ENCODE measurements at places on chromosomes 2 and 18. TPM values are rescaled to one million over a fixed set of nuclear protein-coding genes. Genes with fewer than 3 reads are reported as not detected.

GAREM1 gene
- 0.05 TPM for total RNA-seq

ATOH8 gene
- not detected for total RNA-seq

NFU1 gene
- 37.8 TPM for total RNA-seq

UNC80 gene
- not detected for total RNA-seq

NXPH2 gene
- not detected for total RNA-seq

DNA sequence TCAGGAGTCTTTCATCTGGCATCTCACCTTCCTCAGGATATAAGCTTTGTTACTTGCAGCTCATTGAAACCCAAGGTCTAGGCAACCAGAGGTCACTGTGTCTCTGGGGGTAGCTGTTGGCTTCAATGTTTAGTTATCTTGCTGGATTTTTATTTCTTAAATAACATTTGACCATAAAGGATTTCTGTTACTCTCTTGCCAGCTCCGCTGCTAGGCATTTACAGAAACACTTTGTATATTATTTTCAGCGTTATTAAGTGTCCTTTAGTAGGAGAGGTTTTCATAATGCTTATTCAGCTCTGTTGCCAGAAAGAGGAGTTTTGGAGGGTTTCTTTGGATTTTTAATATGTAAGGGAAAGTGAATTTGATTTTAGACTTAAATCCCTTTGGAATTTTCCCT lies 61.4 kb downstream of the QPCT start:
- DNase-seq: no peak

GRCh38 chr2:63741884-63742579 lies 99.7 kb upstream of the UGP2 start:
- DNase-seq: no peak

SPAG16 gene
- 10.4 TPM for total RNA-seq

GRCh38 chr2:221410487-221410886 lies 161.6 kb downstream of the EPHA4 start:
- no peak for DNase-seq

- DNase-seq: no peak
Observed at GRCh38 chr2:210363876-210364275, 48.9 kb upstream of the MYL1 start.

HPCAL1 gene
- total RNA-seq: 82.6 TPM

TCF4 gene
- not detected for total RNA-seq

CAVIN2 gene
- not detected for total RNA-seq

LHCGR gene
- total RNA-seq: not detected

DNA sequence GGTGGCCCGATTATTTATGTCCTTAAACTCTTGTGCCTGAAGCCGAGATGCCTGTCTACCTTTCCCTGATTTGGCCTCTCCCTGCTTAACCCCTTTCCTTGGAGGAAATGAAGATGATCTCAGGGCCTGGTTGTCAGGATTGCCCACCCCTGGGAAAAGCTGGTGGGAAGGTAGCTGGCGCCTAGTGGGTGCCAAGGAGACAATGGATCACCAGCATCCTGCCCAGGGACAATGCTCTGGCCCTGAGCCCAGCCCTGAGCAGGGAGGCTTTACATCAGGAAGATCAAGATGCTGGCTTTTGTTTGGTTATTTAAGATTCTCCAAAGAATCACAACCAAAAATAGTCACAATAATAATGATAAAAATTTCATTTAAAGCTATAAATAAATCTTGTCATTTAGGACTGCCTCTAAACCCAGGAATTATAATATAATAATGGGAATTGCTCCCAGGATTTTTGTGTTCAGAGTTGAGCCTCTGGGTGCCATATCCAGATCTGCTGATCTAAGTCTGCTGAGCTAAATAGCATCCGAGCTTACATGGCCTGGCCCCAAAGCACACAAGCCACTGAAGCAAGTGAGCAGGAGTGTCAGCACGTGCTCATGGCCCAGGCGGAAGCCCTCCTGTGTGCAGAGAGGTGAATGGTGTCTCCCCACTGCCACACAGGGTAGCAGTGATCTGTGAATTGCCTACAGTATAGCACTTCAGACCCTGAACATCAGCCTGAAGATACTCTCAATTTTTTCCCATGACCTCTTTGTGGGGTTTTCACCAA lies 57.8 kb upstream of the MAP3K20 start:
- DNase-seq: no peak

IL1R2 gene
- total RNA-seq: 35.6 TPM

- DNase-seq: no peak
Observed at GRCh38 chr2:53095664-53096063, 671.9 kb upstream of the CHAC2 start.

DSG1 gene
- not detected for total RNA-seq

- no peak for DNase-seq
Observed at GRCh38 chr2:43074052-43074451, 152.4 kb downstream of the ZFP36L2 start.

EFEMP1 gene
- not detected for total RNA-seq

- DNase-seq: no peak
Observed at GRCh38 chr18:62952807-62953206, 237.5 kb downstream of the PHLPP1 start.

GRCh38 chr18:30945761-30946160 lies 96.8 kb downstream of the DSC3 start:
- DNase-seq: no peak

MC2R gene
- total RNA-seq: not detected

CNRIP1 gene
- total RNA-seq: not detected

SETBP1 gene
- total RNA-seq: 6.4 TPM

GRCh38 chr2:71220743-71221142 lies 6.2 kb downstream of the PAIP2B start:
- DNase-seq: no peak

CEBPZOS gene
- 29.3 TPM for total RNA-seq

DNA sequence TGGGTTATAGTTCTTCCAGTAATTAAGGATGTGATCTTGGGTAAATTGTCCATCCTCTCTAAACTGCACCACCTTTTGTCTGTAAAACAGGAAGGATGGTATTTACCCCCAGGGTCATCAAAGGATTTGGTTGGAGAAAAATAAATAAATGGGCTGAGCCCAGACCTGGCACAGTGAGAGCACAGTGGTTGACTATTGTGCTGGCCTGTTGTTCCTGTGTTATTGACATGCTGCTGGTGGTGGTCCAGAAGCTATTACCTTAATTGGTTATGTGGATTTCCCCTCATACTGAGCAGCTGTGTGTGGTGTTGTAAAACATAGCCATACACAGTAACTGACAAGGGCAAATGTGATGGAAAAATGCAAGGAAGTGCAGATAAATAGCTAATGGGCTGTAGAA lies 746 bp upstream of the IL37 start:
- DNase-seq: no peak

KIF3C gene
- 5.4 TPM for total RNA-seq

DNA sequence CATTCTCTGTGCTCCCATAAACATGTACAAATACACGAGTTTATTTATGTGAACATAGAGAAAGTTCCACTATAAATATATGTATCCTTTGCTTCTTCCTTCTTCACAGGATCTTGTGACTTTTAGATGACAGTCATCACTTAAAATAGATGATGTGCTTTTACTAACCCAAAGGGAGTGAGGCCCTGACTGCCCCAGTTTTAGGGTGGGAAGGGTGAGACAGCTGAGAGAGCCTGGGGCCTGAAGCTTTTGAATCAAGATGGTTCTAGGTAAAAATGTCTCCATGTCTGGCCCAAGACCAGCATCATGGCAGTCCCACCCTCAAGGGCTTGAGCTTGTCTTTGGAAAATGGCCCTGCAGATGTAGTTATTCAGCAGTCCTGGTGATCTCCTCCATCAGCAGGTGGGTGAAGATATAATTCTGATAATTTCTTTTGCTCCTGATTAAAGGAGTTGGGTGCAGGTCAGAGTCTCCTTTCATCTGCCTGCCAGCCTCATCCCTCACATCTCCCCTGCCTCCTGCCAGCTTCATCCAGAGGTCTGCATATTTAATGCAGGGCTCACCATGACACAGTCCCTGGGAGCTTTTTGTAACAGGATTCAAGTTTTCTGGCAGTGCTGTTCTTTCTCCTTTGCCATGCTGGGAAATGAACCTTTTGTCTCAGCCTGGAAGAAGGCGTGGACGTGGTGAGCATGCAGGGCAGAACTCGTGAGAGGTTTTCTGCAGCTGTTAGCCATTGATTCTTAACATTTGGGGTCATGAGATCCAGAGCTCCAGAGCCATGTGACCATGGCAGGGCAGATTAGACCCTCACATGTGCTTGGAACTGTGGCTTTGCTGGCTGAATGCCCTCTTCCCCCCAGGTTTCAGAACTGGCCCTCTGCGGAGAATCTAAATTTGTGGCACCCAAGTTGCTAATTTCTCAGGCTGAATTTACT lies 2.7 kb downstream of the HRH4 start:
- no peak for DNase-seq

- DNase-seq: no peak
Observed at GRCh38 chr18:65983750-65984149, 232.9 kb downstream of the CDH7 start.

GRCh38 chr2:138244501-138244925 lies 257.1 kb upstream of the SPOPL start:
- no peak for DNase-seq

DNA sequence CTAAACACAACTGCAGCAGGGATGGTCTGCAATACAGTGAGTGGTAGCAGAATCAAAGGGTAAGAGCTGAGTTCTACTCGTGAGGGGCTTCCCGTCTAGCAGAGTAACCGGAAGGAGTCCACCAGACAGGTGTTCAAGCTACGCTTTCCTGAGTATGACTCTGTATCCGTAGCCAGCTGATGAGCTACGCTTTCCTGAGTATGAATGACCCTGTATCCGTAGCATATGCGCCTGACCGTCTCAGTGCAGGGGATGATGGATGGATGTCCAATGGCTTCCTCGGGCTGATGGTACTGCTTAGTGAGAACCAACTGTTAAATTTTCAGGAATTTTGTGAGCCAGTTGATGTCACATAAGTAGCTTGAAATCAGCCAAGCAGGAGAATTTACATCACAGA lies 244.1 kb upstream of the MYT1L start:
- DNase-seq: no peak

DNA sequence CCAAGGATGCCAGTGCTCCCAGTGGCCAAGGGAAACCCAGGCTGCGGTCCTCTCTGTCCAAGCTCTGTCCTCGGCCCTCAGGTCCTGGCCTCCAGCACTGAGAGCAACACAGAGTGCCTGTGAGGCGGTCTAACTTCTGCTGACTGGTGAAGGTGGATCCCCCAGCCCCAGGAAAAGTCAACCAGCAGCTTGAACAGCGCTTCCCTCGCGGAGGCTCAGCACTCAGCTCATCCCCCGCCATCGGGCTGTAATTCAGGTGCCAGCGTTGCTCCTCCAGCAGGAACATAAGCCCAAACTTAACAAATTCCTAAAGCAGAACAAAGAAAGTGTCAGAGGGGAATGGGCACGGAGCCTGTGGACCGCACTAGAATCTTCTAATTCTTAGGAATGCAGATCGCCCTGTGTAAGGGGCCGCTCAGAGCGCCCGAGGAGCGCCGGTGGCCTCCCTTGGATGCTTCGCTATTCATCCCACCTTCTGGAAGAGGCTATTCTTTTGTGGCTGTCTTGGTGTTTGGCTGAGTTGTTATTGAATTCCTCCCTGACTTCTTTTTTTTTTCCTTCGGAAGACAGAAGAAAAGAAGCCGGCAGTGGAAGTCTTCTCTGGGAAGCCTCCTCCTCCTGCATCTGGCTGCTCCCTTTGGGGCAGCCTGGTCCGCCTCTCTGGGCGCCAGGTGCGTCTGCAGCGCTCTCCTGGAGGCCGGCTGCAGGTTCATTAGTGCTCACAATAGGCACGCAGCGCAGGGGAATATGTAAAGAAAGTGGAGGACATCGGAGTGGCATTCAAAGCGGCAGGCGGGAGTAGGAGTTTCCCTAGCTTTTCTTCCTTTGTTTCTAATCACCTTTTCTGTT lies 905.6 kb downstream of the TSN start:
- no peak for DNase-seq

HMSD gene
- total RNA-seq: 19.5 TPM
